ENCODE measurements at places on chromosomes 6 and 20.
A peak's percentile ranks its signal among the peaks of the same experiment; 100 is the strongest.

GRCh38 chr6:11779329-11780096, 910 bp upstream of the ADTRP start:
- DNase-seq: no peak

- DNase-seq: no peak
These were observed 71.2 kb upstream of the AFDN start for GRCh38 chr6:167755461-167755860.

GRCh38 chr20:19784511-19785172, 26.6 kb downstream of the RIN2 start:
- peak; percentile 73 for DNase-seq

DNA sequence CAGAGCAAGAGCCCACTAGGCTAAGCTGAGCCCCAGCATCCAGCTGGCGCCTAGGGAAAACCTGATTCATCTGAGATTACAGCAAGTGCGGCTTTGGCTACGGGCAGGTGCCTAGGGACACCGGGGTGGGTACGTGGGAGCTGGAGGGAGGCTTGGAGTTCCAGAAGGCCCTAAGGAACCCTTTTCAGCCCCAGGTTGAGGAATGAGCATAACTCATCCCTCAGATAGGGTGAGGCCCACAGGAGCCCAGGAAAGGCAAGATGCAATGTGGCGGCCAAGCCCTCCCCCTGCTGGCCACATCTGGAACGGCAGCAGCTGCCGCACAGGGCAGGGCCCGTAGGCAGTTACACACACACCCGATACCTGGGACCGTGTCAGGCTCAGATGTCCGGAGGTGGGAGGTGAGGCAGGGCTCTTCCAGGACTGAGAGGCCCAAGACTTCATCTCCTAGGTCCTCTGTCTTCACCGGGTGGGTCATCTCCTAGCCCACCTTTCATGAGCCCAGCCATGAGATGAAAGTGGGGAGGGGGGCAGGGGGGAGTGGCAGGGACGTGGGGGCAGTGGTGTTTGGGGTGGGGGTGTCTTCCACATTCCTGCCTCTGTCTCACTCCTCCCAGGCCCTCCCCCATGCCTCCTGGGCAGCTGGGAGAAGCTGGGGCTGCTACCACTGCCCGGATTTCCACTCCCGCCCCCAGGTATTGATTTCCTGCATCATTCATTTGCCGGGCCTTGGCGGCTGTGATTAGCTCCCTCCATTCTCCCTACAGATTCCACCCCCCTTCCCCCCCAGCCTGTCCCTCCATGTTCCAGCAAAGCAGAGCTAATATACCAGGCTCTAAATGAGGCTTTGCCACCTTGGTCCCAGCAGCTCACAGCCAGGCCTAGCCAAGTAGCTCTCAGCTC, 5.5 kb downstream of the MDGA1 start:
- peak; percentile 49 for DNase-seq

- DNase-seq: no peak
These were observed 189.2 kb upstream of the PHACTR1 start for GRCh38 chr6:12527339-12527738.

- no peak for DNase-seq
These were observed 1383.5 kb upstream of the DEFB115 start for GRCh38 chr20:29873946-29874345.

- DNase-seq: no peak
These were observed 50.5 kb downstream of the SOBP start for GRCh38 chr6:107540465-107540857.

GRCh38 chr6:390914-391558, 516 bp upstream of the IRF4 start:
- DNase-seq: no peak

DNA sequence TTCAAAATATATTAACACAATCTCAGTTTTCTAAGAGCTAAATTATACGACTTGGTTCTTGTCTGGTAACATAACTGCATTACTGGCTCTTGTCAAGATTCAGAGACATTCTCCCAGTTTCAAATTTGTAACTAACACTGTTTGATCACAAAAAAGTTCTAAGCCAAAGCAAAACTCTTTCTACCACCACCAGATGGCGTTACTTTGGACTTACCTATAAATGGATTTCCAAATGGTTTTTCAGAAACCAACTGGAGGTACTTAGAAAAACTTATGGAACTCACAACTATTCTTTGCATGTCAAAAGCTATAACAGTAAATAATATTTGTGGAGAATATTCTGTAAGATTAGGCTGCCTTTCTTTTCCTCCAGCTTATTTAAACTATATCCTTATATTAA, 34.2 kb upstream of the GFRAL start:
- no peak for DNase-seq

- no peak for DNase-seq
These were observed 13.5 kb upstream of the MAFB start for GRCh38 chr20:40702504-40702903.

- DNase-seq: no peak
These were observed 1.1 kb upstream of the BAK1 start for GRCh38 chr6:33581186-33581585.

GRCh38 chr6:33123181-33123580, 47.4 kb downstream of the HLA-DPB1 start:
- no peak for DNase-seq

- no peak for DNase-seq
These were observed 375.7 kb upstream of the MARCKS start for GRCh38 chr6:113481458-113481857.

DNA sequence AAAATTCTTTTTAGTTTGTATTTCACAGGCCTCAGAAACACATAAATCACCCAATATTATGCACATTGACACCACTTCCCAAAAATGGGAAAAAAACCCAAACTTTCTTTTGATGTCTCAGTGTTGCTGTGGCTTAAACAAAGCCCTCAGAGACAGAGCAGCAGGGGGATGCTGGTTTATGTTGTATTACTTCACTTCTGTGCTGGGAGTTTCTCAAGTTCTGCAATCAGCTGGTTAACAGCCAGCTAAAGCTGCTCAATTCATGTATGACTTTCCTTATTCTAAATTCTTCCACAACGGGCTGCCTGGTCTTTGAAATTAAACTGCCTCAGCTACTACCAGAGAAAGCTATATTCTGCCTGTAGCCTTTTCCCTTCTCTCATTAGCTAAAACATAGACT, 5.6 kb downstream of the FILIP1 start:
- no peak for DNase-seq

GRCh38 chr6:134289204-134289575, 28.7 kb downstream of the SGK1 start:
- DNase-seq: no peak

DNA sequence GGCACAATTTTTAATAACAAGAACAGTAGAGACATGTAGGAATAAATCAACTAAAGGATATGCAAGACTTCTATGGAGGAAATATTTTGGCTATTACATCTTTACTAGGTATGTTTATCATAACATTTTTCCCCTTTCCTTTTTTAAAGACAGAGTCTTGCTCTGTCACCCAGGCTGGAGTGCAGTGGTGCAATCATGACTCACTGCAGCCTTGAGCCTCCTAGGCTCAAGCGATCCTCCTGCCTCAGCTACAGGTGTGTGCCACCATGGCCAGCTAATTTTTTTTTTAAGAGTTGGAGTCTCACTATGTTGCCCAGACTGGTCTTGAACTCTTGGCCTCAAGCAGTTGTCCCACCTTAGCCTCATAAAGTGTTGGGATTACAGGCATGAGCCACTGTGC, 37.0 kb downstream of the AKAP7 start:
- no peak for DNase-seq

DNA sequence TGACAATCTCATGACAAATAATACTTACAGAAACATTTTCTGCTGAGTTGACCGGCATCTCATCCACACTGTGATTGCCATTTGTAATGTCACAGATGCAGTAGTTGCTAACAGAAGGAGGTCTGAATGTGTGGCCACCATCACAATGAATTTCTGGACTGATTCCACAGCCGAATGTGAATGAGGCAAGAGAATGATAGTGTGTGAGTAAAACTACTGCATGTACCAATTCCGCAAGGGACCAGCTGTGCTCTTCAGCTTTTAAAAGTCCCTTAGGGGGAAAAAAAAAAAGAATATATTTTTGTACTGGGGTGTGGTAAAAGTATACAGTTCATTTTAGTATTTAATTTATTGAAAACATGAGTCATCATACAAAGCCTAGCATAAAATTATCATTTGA, 96.2 kb downstream of the SESN1 start:
- no peak for DNase-seq

- DNase-seq: no peak
These were observed 279.8 kb downstream of the EPHA7 start for GRCh38 chr6:93139408-93140081.

GRCh38 chr6:15793288-15793687, 130.5 kb upstream of the DTNBP1 start:
- no peak for DNase-seq

GRCh38 chr6:43180985-43181384, 1.0 kb upstream of the CUL9 start:
- no peak for DNase-seq

- no peak for DNase-seq
These were observed 81.5 kb downstream of the SH3BGRL2 start for GRCh38 chr6:79712616-79713135.

DNA sequence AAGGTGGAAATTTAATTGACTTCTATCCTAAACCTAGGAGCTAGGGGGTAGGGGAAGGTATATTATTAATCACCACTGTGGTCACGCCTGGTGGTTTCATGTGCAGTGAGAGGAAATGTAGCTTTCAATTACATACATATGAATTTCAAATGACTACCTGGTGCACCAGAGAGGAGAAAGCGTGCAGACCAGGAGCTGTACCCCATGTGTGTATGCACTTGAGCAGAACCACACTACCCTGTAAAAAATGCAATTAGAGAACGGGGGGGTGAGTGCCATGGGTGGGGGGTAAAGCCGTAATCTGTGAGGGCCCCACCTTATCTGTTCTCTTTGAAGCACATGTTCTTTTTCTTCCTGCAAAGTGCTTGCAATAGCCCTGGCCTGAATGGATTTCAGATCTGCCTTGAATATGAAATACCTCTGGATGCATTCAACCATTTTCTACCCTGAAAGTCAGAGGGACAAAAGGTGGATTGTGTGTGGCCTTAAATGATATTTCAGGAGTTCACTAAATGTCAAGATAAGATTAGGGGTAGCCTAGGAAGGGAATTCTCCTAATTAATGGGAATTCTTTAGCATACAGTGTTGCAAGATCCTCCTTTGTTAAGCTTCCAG, 30.9 kb upstream of the EDN3 start:
- no peak for DNase-seq

DNA sequence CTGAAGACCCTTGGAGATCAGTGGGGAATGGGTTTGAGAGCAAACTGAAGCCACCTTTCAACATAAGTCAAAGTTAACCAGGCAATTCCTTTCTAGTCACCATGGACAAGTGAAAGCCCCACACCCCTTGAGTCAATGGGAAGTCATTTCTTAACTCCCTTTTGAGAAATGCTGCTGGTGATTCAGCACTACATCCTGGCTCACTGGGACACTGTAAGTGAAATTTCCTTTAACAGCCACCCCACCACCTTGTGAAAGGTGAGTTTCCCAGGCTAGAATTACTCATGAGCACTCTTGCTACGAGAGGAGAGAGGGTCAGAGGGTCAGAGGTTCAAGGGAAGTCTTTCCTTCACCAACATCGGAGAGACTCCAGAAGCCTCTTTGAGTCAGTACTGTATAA, 93.3 kb upstream of the MARCKS start:
- DNase-seq: no peak

DNA sequence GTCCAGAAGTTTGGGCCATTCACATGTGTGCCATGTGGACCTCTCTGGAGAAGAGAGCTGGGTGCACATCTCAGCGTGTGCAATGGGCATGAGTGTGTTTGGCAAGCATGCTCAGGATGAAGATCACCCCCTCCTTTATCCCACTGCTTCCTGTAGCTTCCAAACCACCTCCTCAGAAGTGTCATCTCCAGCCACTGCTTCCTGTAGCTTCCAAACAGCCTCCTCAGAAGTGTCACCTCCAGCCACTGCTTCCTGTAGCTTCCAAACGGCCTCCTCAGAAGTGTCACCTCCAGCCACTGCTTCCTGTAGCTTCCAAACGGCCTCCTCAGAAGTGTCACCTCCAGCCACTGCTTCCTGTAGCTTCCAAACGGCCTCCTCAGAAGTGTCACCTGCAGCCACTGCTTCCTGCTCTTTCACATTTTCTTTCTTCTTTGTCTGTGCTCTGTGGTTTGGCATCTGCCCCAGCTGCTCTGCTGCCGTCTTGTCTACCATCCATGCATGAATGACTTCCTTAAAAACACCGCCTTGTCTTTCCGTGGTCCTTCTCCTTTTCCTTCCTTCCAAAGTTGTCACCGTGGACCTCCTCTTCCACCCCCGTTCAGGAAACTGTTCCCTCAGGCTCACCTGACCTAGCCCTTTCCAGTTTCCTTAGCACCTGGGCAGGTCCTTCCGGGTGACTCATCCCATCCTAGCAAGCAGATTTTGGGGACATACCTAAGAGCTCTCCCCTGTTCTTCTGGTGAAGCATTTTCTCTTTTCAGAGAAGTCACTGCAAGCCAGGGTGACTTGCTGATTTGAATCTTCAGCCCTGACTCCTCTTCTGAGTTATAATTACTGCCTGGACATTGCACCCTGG, 43.5 kb upstream of the TIAM2 start:
- DNase-seq: no peak

- no peak for DNase-seq
These were observed 142.5 kb upstream of the SPACA1 start for GRCh38 chr6:87905101-87905641.

DNA sequence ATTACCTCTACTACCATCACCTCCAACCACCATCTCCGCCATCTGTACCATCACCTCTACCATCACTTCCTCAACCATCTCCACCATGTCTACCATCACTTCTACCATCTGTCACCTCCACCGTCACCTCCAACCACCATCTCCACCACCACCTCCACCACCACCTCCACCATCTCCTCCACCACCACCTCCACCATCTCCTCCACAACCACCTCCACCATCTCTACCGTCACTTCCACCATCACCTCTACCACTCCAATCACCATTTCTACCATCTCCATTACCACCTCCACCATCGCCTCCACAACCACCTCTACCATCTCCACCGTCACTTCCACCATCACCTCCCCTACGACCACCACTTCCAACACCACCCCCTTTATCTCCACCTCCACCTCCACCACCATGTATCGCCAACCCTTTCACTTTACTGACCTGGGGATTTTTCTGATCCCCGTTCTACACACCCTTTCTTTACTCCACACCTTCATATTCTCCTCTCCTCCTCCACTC, 2.3 kb downstream of the IPCEF1 start:
- no peak for DNase-seq

DNA sequence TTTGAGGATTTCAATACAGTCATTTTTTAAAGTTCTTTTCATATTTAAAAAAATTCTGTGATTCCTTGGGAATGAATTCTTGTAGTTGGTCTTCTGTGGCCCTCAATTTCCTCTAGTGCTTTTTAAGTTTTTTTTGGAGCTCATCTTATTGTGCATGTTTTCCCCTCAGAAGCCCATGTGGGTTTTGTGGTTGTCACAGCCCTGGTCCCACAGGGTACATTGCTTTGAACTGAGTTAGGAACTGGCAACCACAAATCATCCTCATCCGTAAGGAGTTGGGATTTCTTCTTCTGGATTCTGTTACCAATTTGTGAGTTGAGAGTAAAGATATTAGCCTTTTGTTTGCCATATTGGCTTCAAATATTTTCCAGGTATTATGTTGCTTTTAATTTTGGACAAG, 89.9 kb downstream of the AKAP7 start:
- no peak for DNase-seq
